Naive B cell (primary cell): ENCODE measurements at places on chromosomes 2 and 18. TPM values are rescaled to one million over a fixed set of nuclear protein-coding genes. Genes with fewer than 3 reads are reported as not detected.

RFX8 gene
- not detected for polyA plus RNA-seq

CDH2 gene
- polyA plus RNA-seq = not detected

THAP4 gene
- polyA plus RNA-seq = 32.4 TPM

ZNG1B gene
- 47.0 TPM for polyA plus RNA-seq

ABHD1 gene
- polyA plus RNA-seq = 1.3 TPM

MOCOS gene
- not detected for polyA plus RNA-seq

GAL3ST2 gene
- polyA plus RNA-seq = not detected

ORMDL1 gene
- 111 TPM for polyA plus RNA-seq
